ENCODE measurements at places on chromosomes 6 and 20.

- no peak for DNase-seq
These were observed 52.8 kb downstream of the NCOA7 start for GRCh38 chr6:125843593-125843992.

GRCh38 chr6:39777218-39777617 lies 15.0 kb upstream of the DAAM2 start:
- no peak for DNase-seq

- no peak for DNase-seq
These were observed 38.4 kb downstream of the HS3ST5 start for GRCh38 chr6:114304304-114304887.

- no peak for DNase-seq
These were observed 329.2 kb downstream of the DHX35 start for GRCh38 chr20:39291301-39291700.

- no peak for DNase-seq
These were observed 646.0 kb upstream of the MARCKS start for GRCh38 chr6:113211170-113211569.

- no peak for DNase-seq
These were observed 4.7 kb downstream of the SCUBE3 start for GRCh38 chr6:35218456-35218855.

- no peak for DNase-seq
These were observed 6.7 kb downstream of the PCED1A start for GRCh38 chr20:2833761-2834160.
